ENCODE measurements at places on chromosomes 3 and 15.

GRCh38 chr15:57114070-57114469 lies 195.6 kb downstream of the TCF12 start:
- peak; percentile 67 for DNase-seq

GRCh38 chr3:162760789-162761188 lies 1264.2 kb downstream of the OTOL1 start:
- DNase-seq: no peak

DNA sequence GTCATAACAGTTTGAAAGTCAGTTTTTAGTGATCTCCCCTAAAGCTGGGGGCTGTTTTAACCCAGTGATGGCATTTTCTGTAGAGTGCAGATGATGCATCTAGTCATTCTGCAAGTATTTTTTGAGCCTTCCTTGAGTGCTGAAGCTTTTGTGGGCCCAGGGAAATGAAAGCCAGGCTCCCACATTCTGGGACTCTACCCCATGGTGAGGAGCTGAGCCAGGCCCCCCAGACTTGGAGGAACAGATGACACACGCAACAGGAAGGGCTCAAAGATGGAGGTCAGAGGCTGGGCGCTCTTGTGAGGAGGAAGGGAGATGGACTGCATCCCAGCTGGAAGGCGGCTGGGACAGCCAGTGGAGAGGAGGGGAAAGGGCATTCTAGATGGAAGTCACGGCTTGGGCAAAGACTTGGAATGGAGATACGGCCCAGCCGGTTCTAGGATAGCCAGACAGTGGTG lies 40.8 kb downstream of the MRAS start:
- DNase-seq: no peak

GRCh38 chr15:74259821-74260607 lies 23.9 kb downstream of the CCDC33 start:
- no peak for DNase-seq

- DNase-seq: no peak
Observed at GRCh38 chr15:98308117-98308516, 340.2 kb upstream of the IGF1R start.

GRCh38 chr15:69042531-69042930 lies 28.0 kb downstream of the NOX5 start:
- DNase-seq: no peak

DNA sequence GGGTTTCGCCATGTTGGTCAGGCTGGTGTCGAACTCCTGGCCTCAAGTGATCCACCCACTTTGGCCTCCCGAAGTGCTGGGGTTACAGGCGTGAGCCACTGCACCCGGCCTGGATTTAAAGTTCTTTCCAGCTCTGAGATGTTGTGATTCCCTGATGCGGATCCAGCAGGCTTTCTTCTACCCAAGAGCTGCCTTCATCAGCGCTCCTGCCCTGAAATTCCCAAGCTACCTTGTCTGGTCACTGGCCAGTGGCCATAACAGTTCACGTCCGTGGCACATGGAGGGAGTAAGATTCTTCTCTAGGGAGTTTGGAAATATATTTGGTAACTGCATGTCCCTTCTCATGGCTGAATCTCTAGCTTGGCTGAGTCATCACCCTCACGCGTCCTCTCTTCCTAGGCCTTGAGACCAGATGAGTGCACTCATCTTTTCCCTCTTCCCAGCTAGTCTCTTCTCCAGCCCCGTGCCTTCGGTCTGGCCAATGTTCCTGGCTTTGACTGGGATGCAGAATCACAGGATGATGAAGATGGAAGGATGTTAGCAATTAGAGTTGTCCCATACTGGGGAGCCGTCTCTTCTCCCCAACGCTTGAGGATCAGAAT lies 29.8 kb upstream of the APOD start:
- DNase-seq: no peak

DNA sequence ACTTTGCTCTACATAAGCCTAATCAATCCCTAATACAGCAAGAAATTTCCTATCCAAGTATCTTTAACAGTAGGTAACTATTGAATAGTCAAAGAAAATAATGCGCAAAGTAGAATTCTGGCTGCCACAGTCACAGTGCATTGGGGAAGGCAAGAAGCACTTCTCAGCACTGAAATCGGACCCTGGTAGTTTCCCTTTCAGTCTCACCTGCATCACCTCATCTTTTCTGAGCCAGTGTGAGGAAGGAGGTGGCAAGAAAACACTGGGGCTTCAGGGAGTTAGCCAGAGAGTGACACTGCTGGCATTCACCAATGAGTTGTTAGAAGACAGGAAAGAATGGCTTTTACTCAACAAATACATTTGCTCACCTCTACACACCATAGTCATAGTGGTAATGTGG lies 8.3 kb downstream of the TRIM42 start:
- DNase-seq: no peak

DNA sequence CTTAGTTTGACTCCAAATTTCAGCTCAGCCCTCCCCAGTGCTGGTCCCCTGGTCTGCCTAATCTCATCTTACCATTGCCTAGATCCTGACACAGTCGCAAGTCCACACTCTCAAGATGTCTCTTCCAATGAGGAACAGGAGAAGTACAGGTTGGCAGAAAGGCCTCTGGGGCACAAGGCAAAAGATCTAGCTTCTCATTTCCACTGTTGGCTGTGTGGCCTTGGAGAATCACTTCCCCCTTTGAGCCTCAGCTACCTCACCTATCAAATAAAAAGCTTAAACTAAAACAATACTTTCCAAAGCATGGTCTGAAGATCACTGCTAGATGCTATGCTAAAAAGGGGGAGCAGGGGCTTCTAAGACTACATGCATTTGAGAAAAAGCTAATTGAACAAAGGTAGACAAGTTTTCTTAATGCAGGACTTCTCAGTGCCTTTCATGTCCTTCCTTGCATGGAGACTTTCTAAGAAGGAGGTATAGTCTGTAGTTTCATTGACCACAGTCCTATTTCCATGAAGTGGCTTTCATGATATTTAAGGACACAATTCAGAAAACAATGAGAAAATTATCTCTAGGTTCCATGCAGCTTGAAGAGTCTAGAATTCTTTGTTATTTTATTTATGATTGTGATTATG lies 118.0 kb upstream of the RAD18 start:
- DNase-seq: peak; percentile 40

- DNase-seq: no peak
Observed at GRCh38 chr3:144263706-144264105, 292.1 kb downstream of the DIPK2A start.
